ENCODE measurements at places on chromosomes 1 and 21. TPM values are rescaled to one million over a fixed set of nuclear protein-coding genes. Genes with fewer than 3 reads are reported as not detected.

The FMO1 gene
- total RNA-seq: 1.3 TPM

- H3K27me3 ChIP-seq: no peaks in the 10 kb centered on the region
- DNase-seq: no peak
- no peaks in the 10 kb centered on the region for H3K36me3 ChIP-seq
- H3K27ac ChIP-seq: no peak overlapping the region
Observed at GRCh38 chr1:157580179-157580827, 17.6 kb downstream of the FCRL4 start.

DNA sequence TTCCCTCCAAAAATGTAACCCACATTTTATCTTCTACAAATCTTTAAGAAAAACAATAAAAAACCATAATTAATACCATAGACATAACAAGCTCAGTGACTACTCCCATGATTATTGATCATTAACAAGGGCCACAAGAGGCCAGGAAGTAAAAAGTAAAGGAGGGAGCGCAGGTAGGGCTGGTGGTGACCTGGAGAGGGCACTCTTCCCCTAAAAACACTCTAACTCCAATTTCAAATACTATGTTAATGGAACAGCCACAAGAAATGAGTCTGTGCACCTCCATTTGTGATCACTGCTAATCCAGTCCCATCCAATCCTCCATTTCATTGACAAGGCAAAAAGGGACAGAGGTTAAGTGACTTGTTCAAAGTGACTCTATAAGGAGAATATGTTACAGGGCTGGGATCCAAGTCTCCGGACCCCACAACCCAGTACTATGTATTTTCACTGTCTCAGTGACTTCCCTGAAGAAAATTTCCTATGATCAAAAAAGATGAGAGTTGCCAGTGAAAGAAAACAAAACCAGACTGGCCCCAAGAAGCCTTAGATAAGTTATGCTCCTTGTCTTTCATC is 41.2 kb upstream of the CFAP298 start:
- H3K4me1 ChIP-seq: no peaks in the 10 kb centered on the region
- DNase-seq: no peak
- no peak overlapping the region for H3K27ac ChIP-seq
- no peak overlapping the region for H3K4me3 ChIP-seq
- H3K36me3 ChIP-seq: no peaks in the 10 kb centered on the region

GRCh38 chr1:9555942-9556341 is 16.7 kb downstream of the SLC25A33 start:
- H3K27me3 ChIP-seq: no peaks in the 10 kb centered on the region
- H3K27ac ChIP-seq: no peak overlapping the region
- no peak for DNase-seq
- H3K4me1 ChIP-seq: peaks cover 20% of the 10 kb centered on the region
- peaks cover 17% of the 10 kb centered on the region for H3K36me3 ChIP-seq

DNA sequence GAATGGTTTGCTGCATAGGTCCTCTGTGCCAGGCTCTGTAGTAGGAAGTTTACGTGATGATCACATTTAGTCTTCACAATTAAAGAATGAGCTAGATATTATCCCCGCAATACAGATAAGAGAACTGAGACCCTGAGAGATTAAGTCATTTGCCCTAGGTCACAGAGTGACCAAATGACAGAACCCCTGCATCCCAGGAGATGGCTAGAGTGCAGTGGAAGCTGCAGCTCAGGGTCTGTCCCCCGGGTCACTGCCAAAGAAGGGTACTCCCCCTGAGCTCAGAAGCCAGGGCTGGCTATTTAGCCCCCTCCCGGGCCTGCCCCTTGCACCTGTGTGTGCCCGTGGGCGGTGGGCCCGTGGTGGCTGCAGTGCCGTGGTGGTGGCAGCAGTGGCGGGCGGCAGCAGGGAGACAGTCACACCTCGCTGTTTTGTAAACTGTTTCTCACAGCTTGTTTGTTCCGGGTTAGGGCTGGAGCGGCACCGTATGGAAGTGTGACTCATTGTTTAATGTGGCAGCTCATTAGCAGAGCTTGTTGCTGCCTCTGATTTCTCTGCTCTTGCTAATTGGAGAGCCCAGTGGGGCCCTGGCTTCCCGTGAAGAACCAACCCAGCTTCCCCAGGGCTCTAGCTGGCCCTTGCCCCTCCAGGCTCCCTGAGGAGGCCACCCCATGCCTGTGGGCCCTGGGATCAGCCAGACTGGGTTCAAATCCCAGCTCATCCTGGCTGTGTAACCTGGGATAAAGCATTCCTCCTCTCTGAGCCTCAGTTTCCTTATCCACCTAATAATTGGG is 19.3 kb upstream of the FOXO6 start:
- no peak overlapping the region for H3K4me3 ChIP-seq
- H3K27me3 ChIP-seq: no peaks in the 10 kb centered on the region
- no peak for DNase-seq
- no peaks in the 10 kb centered on the region for H3K4me1 ChIP-seq

GRCh38 chr1:2850502-2850901 is 49.0 kb upstream of the TTC34 start:
- DNase-seq: peak; percentile 27
- no peaks in the 10 kb centered on the region for H3K4me1 ChIP-seq
- H3K4me3 ChIP-seq: no peak overlapping the region
- H3K36me3 ChIP-seq: no peaks in the 10 kb centered on the region

The KRTAP19-3 gene
- total RNA-seq: not detected

The AMY1A gene
- total RNA-seq: not detected

- peak overlapping the region; percentile 93 for H3K27ac ChIP-seq
- H3K4me3 ChIP-seq: peak overlapping the region; percentile 90
- no peaks in the 10 kb centered on the region for H3K27me3 ChIP-seq
- peaks cover 22% of the 10 kb centered on the region for H3K36me3 ChIP-seq
Observed at GRCh38 chr1:25818569-25818968, 1.2 kb upstream of the MTFR1L start.

- H3K36me3 ChIP-seq: no peaks in the 10 kb centered on the region
- no peak overlapping the region for H3K4me3 ChIP-seq
- no peaks in the 10 kb centered on the region for H3K27me3 ChIP-seq
- H3K27ac ChIP-seq: no peak overlapping the region
- DNase-seq: no peak
- H3K4me1 ChIP-seq: no peaks in the 10 kb centered on the region
Observed at GRCh38 chr1:17970757-17971156, 136.8 kb upstream of the IGSF21 start.

- no peak overlapping the region for H3K27ac ChIP-seq
- no peaks in the 10 kb centered on the region for H3K27me3 ChIP-seq
- no peak overlapping the region for H3K4me3 ChIP-seq
Observed at GRCh38 chr1:239516579-239516978, 130.2 kb downstream of the CHRM3 start.

The CENPL gene
- 6.9 TPM for total RNA-seq

The MYOG gene
- not detected for total RNA-seq

The SERPINC1 gene
- total RNA-seq: not detected

The TBX19 gene
- total RNA-seq: 1.2 TPM

- no peak for DNase-seq
- H3K36me3 ChIP-seq: peaks cover 5% of the 10 kb centered on the region
- H3K4me1 ChIP-seq: peaks cover 24% of the 10 kb centered on the region
- H3K27ac ChIP-seq: peak overlapping the region; percentile 61
- no peaks in the 10 kb centered on the region for H3K27me3 ChIP-seq
Observed at GRCh38 chr1:108190001-108190634, 10.0 kb downstream of the SLC25A24 start.

DNA sequence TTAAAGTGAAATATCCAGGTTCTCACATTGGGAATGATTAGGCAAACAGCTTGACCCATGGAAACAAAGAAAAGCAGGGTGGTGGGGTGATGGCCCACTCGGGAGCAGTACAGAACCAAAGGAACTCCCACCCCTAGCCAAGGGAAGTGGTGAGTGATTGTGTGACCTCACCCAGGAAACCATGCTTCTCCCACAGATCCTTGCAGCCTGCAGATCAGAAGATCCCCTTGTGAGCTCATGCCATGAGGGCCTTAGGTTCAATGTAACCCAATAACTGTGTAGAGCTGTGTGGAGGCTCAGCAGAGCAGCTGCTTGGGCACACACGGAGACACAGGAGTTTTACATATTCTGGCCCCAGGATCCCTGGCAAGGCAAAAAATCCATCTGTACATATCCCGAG is 311.8 kb upstream of the DPYD start:
- no peaks in the 10 kb centered on the region for H3K36me3 ChIP-seq
- H3K27me3 ChIP-seq: no peaks in the 10 kb centered on the region
- no peak for DNase-seq
- no peak overlapping the region for H3K4me3 ChIP-seq
- no peak overlapping the region for H3K27ac ChIP-seq
- no peaks in the 10 kb centered on the region for H3K4me1 ChIP-seq

The ROR1 gene
- 19.7 TPM for total RNA-seq

GRCh38 chr1:172909606-172910326 is 141.0 kb downstream of the TNFSF18 start:
- H3K36me3 ChIP-seq: no peaks in the 10 kb centered on the region
- no peak overlapping the region for H3K4me3 ChIP-seq
- DNase-seq: no peak

DNA sequence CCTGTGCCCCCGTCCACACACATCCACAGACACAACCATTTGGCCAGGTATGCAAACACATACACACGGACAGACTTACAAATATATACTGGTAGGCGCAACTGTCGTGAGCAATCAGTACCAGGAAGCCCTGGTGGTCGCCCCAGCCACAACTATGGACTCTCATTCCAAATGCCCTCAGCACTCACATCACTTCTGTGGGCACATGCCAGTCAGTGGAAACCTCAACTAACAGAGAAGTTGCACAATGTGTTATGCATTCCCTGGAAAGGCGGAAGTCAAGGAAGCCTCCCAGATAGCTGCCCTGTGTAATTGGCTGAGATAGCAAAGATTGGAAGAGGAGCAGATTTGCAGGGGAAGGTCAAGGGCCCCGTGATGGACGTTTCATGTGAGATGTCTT is 1.4 kb upstream of the HEYL start:
- H3K27me3 ChIP-seq: no peaks in the 10 kb centered on the region
- no peak for DNase-seq
- H3K36me3 ChIP-seq: no peaks in the 10 kb centered on the region
- peaks cover 28% of the 10 kb centered on the region for H3K4me1 ChIP-seq

The ARMH1 gene
- 6.7 TPM for total RNA-seq

DNA sequence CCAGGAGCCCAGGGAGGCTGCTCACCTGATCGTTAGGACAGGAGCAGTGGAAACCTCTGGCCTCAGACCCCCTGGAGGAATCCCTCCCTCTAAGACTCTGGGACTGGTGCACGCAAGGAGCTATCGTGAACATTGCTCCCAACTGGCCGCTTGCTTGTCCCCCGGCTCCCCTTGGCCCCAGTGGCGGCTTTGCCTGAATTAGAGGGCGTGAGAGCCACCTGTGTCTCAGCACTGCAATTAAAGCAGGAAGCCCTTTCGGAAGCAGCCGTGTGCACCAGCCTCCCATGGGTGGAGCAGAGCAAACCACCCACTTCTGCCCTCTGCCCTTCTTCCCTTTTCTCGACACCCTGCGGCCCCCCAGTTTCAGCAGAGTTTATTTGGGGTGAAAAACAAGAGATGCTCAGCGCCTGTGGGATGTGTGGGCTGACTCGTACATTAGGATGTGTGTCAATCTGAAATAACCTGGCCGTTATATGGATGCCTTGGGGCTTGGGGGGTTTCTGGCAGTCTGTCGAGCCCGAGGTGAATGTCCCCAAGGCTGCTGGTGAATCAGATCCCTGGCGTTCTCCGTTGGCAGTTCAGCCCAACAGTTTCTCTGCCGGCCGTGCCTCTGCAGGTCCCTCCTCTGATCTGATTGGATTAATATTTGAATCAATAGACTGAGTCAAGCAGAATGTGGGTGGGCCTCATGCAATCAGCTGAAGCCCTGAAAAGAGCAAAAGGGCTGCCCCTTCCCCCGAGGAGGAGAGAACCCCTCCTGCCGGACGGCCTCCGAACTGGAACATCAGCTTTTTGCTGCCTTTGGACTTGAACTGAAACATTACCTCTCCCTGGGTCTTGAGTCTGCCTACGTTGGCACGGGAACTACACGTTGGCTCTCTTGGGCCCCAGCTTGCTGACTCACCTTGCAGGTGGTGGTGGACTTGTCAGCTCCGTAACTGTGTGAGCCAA is 7.3 kb upstream of the UMODL1 start:
- peaks cover 5% of the 10 kb centered on the region for H3K4me1 ChIP-seq
- peak overlapping the region; percentile 28 for H3K27ac ChIP-seq
- no peak overlapping the region for H3K4me3 ChIP-seq
- H3K36me3 ChIP-seq: no peaks in the 10 kb centered on the region

DNA sequence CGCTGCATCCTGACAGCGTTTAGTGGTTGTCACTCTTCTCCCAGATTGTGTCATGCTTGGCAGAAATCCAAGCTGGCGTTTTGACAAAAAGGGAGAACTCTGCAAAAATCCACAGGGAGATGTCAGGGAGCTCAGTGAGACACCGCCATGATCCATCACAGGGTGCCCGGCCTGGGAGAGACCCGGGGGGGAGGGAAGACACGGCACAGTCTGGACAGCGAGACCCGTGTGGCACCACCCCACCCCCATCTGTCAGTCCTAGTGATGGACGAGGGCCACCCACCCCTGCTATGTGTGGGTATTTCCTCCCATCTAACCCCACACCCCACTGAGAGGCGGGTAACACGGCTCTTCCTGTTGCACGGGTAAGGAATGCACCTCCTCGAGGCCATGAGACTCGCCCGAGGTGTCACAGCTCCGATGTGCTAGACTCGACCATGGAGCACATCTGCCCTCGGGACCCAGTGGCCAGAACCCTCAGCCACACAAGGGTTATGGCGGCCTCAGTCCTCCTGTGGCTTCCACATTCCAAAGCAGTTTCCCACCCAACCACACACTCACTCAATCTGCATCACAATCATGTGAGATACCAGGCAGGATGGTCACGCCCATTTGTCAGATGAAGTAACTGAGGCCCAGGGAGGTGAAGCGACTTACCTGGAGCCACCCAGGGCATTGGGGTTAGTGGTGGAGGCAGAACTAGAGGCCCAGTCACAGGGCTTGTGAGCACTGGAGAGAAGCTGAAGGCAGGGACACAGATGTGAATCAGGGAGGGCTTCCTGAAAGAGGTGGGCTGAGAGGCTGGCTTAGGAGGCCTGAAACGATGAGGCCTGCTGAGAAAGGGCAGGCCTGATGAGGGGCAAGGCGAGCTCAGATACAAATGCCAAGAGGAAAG is 688.5 kb downstream of the MATN1 start:
- H3K4me1 ChIP-seq: no peaks in the 10 kb centered on the region
- H3K36me3 ChIP-seq: no peaks in the 10 kb centered on the region
- no peak for DNase-seq
- H3K4me3 ChIP-seq: no peak overlapping the region
- peaks cover 5% of the 10 kb centered on the region for H3K27me3 ChIP-seq

The CELA2B gene
- not detected for total RNA-seq

GRCh38 chr1:40983286-40983685 is 3.8 kb downstream of the CTPS1 start:
- peaks cover 32% of the 10 kb centered on the region for H3K4me1 ChIP-seq
- DNase-seq: no peak
- H3K27me3 ChIP-seq: no peaks in the 10 kb centered on the region
- peaks cover 11% of the 10 kb centered on the region for H3K36me3 ChIP-seq
- H3K27ac ChIP-seq: no peak overlapping the region

The RIMKLA gene
- total RNA-seq: 5.2 TPM

The LRRIQ3 gene
- total RNA-seq: 0.84 TPM

The FAM72D gene
- 2.1 TPM for total RNA-seq

DNA sequence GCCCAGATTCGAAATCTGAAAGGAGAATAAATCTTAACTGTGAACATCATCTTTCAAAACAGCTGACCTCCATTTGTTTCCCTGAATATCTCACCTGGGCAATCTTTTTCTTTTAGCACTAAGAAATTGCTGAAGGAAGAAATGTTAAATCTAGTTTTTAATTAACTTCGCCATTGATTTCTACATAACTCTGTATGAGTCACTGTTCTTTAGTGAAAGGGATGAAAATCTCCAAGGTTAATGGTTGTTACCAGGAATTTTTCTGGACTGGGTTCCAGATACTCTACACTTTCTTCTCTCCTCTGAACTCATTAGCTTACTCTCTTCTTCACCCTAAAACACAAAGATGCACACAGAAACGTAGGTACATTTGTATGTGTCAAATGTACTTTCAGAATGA is 235.7 kb downstream of the BACH1 start:
- no peak for DNase-seq
- no peaks in the 10 kb centered on the region for H3K27me3 ChIP-seq
- no peak overlapping the region for H3K4me3 ChIP-seq
- H3K27ac ChIP-seq: no peak overlapping the region
- no peaks in the 10 kb centered on the region for H3K36me3 ChIP-seq

Measured in upper lobe of left lung (tissue), 6 donors.